ENCODE measurements at places on chromosomes 5 and 9.
A peak's percentile ranks its signal among the peaks of the same experiment; 100 is the strongest.

DNA sequence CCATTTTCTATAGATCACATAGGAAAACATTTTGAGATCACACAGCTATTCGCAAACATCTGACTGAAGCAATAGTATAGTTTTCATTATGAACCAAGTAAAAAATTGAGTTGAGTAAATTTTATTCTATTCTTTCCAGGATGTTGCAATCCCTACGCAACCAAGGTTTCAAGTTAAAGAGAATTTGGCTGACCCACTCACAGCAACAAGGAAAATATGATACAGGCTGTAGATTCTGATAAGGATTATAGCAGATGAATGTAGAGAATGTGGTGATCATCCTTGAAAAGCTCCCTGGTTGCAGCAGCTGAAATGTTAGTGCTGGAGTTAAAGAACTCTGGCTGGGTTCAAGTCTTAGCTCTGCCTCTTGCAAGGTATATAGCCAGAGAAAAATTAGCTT lies 4.7 kb downstream of the ABCA1 start:
- no peak for DNase-seq

DNA sequence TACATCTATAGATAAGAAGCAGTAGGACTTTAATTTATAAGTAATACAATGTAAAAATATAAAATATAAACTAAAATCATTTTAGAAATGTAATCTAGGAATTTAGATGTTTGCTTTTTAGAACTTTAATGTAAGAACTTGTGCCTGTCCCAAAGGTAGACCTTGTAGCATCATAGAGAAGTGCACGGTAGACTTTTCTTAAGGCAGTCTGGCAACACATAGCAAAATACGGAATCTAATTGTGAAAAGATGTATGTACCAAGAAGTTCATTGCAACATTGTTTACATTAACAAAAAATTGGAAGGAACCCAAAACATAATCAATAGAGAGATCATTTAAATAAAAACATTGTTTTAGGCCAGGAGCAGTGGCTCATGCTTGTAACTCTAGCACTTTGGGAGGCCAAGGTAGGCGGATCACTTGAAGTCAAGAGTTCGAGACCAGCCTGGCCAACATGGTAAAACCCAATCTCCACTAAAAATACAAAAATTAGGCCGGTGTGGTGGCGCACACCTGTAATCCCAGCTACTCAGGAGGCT lies 84.6 kb upstream of the SMIM15 start:
- no peak for DNase-seq

DNA sequence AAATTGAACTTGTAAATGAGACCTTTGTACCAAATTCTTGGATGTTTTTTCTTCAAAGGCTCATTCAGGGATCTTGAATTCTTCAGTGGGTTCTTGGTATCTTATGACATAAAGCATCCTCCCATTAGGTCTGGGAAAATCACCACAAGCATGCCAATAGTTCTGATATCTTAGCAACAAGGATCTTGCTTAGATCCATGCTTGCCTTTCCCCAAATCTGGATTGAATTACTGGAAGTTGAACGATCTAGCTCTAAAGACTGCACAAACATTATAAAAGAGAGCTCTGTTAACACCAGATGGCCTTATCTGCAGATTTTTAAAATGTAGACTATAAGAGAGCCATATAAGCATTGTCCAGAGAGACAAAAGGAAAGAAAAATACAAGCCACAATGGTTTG lies 266.3 kb downstream of the RAB3C start:
- DNase-seq = no peak

GRCh38 chr5:83711982-83712601 lies 8.6 kb downstream of the HAPLN1 start:
- DNase-seq = no peak

DNA sequence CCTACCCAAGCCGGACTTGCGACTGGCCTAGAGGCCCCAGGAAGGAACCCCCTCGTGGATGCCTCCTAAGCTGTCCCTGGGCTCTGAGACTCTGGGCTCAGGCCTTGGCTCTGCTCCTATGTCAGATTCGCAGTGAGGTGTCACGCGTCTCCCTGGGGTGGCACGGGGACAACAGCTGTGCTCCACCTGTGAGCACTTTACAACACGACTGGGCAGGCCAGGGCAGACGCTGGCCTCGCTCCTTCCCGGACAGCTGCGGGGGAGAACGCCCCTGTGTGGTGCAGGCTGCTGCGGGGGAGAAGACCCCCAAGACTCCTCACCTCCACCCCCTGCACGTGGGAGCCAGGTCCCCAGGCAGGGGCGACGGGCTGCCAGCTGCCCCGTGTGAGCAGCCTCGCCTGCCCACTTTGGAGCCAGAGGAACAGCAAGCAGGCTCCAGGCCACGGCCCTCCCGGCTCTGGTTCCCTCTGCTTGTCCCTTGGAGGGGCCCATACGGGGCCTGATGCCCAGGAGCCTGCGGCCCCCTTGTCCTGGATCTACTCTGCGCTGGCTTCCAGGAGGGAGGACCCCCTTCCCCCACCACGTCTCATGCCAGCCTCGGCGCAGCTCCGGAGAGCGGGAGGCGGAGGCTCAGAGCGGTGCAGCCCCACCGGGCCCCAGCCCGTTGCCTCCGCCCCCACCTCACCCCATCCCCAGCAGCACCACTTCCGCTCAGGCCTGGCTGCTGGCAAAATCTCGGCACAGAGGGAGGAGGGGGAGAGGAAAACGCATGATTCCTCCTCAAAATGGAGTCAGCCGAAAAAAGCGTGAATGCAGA lies 36.0 kb downstream of the SARDH start:
- peak; percentile 78 for DNase-seq

Data from kidney (tissue), 22 donors.